Stimulated activated CD8-positive, alpha-beta memory T cell treated with anti-CD3 and anti-CD28 coated beads, Interleukin-4, amount 100 ng/mL, for 1 hour (primary cell): ENCODE measurements at places on chromosomes 4 and X.

DNA sequence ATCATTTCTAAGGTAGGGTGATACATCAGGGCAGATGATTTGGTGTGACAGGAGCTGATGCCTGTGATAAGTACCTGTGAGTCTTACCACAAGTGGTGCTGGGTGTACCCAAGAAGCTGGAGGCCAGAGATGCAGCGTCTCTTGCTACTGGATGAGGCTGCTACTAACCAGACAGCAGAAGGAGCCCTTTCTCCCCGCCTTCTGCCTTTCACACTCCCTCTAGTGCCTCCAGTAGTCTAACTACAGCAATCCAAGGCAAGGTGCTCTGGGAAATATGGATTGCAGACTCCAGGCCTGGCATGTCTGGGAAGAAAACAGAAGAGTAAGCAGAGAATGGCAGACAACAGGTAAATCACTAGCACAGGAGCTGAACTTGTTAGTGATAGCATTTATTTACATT lies 470.8 kb downstream of the NKX6-1 start:
- DNase-seq, result no peak

DNA sequence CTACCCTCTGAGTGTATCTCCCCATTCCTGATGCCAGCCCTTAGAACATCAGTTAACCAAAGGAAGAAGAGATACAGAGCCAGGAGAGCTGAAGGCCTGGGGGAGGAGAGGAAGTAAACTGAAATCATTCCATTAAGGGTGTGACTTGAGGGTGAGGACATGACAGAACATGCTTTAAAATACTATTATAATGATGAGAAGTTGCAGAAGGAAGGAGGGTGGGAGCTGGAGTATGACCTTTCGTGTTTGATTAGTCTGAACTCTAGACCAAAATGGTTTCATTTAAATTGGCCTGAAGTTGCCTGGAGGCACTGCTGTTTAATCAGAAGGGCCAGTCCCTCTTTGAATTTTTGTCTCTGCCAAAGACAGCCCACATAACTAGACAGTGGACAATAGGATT lies 11.4 kb downstream of the INTS6L start:
- DNase-seq, result no peak

DNA sequence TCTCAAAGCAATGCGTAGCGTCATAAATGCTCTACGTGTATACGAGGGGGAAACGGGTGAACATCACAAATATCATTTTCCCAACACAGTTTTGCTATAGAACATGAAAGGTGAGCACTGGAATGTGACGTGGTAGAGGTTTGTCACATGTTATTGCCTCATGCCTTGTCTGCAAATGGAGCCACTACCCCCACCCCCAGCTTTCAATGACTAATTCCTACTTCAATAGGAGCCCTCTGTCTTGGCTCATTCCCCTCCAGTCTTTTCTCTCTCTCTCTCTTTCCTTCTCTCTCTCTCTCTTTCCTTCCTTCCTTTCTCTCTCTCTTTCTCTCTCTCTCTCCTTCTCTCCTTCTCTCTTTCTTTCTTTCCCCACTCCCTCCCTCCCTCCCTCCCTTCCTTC lies 127.0 kb downstream of the STOX2 start:
- DNase-seq, result no peak

DNA sequence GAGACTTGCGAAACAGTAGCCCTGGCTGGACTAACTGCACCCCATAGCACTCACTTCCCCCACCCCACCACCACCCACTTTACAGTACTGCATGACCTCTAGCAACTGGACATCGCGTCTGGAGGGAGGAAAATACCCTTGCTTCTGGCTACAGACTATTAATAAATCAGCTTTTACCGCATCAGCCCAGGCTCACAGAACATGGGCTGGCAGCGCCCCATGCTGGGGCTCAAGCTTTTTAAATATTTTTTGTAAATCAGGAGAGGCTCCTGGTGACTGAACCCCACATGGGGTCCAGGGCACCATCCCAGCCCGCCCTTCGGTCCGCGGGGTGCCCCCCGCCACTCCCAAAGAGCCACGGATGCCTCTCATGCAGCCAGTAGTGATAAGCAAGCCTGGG lies 2.7 kb downstream of the HS6ST2 start:
- no peak for DNase-seq

- no peak for DNase-seq
Observed at GRCh38 chr4:27011401-27011800, 150.8 kb downstream of the STIM2 start.

GRCh38 chr4:101102114-101102742 lies 245.1 kb downstream of the PPP3CA start:
- no peak for DNase-seq

DNA sequence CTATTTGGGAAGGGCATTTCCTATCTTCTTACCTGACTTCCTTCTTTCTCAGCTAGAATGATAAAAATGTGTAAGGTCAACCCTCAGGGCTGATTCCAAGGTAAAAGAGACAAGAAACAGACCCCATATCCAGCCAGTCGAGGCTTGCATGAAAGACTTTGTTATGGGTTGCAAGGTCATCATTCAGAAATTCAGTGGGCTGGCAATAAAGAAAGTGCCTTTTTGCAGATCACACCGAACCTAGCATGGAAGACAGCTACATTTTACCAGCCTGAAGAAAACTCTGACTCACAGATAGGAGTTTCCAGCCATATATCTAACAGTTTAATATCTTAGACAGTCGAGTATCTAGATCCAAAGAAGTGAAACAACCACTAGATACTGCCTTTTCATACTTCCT lies 87.4 kb downstream of the PDGFC start:
- DNase-seq, result no peak
